ENCODE measurements at places on chromosomes 4 and X.

- DNase-seq = no peak
Measured at GRCh38 chr4:105305019-105305836, 158.6 kb downstream of the TET2 start.

- DNase-seq = no peak
Measured at GRCh38 chr4:74319470-74319869, 11.2 kb downstream of the EPGN start.

DNA sequence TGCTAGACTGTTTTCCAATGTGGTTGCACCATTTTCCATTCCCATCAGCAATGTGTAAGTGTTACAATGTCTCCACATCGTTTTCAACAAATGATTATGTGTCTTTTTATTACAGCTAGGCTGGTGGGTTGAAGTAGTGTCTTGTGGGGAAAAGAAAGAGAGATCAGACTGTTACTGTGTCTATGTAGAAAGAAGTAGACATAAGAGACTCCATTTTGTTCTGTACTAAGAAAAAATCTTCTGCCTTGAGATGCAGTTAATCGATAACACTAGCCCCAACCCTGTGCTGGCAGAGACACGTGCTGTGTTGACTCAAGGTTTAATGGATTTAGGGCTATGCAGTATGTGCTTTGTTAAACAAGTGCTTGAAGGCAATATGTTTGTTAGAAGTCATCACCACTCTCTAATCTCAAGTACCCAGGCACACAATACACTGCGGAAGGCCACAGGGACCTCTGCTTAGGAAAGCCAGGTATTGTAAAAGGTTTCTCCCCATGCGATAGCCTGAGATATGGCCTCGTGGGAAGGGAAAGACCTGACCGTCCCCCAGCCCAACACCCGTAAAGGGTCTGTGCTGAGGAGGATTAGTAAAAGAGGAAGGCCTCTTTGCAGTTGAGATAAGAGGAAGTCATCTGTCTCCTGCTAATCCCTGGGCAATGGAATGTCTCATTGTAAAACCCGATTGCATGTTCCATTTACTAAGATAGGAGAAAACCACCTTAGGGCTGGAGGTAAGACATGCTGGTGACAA lies 23.0 kb upstream of the UGT2B15 start:
- no peak for DNase-seq

- peak; percentile 58 for DNase-seq
Measured at GRCh38 chr4:38867478-38868058, at the start of gene FAM114A1. FAM114A1 (plus strand) TSS chr4:38867806; CDS start chr4:38878079, 10,273 bp downstream.

GRCh38 chrX:79330022-79330421 lies 37.1 kb downstream of the ITM2A start:
- no peak for DNase-seq

DNA sequence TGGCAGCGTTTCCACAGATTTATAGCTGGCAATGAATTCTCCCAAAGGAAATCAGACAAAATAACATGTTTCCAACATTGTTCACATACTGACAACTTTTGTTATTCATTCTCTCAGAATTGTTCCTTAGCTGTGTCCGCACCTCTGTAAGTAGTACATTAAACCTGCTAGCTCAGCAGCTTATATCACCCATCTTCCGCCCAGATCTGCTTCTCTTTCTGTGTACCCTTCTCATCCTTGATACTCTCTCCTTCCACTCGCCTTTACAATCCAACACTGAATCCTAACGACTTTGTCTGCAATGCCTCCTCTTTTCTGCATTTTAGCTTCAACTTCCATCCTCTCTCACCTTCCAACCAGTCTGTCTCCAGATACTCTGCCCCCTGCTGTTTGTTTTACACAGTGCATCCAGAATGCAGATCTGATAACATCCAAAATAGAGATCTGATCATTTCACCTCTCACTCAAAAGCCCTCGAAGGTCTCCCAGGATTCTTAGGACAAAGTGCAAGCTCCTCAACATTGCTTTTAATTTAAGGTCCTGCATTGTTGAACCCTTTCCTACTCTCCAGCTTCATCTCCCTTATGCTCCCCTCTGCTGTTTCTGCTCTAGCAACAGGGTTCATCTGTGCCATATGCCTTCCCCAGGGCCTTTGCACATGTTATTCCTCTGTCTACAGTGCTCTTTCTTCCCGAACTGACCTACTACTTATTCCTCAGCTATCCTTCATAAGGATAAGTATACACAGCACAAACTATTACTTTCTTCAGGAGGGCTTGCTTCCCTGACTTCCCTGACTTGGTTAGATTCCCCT lies 67.3 kb upstream of the VBP1 start:
- peak; percentile 3 for DNase-seq

- DNase-seq = no peak
Measured at GRCh38 chr4:8028884-8029568, 89.4 kb upstream of the AFAP1 start.

GRCh38 chrX:68794461-68794860 lies 34.4 kb upstream of the EFNB1 start:
- no peak for DNase-seq

GRCh38 chr4:2862528-2862927 lies 18.9 kb downstream of the ADD1 start:
- DNase-seq = no peak

DNA sequence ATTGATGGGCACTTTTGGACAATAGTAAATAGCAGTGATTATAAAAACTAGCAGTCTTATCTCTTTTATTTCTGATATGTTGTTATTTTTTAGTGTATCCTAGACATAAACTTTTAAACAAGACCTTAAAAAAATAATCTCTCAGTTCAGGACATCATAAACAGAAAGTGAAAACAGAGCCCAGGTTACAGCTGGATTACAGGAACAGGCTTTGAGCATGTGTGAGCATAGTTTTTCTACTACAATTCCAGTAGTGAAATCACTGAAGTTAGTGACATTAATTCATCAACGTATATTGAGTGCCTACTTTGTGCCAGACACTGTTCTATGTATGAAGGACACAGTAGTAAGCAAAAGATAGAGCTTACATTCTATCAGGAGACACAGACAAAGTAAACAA lies 16.9 kb downstream of the TRIM75 start:
- DNase-seq = no peak

DNA sequence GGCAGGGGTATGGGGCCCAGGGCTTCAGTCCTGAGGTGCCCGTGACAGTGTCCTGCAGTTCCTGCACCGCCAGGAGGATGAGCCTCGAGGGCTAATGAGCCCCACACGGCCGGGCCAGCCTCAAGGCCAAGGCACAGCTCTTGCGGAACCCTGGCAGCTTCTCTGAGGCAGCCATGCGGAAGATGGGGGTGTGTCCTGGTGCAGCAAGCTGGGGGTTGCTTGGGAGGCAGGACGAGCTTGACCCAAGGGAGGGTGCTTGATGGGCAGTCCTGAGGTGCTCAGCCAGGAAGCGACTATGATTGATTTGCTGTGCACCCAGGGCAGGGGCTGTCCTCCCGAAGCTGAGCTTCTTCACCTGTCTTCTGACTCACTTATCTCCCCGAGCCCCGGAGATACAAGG lies 9.1 kb upstream of the FGFR3 start:
- peak; percentile 19 for DNase-seq

GRCh38 chrX:25020905-25021449 lies 5.2 kb upstream of the ARX start:
- DNase-seq = peak; percentile 73

DNA sequence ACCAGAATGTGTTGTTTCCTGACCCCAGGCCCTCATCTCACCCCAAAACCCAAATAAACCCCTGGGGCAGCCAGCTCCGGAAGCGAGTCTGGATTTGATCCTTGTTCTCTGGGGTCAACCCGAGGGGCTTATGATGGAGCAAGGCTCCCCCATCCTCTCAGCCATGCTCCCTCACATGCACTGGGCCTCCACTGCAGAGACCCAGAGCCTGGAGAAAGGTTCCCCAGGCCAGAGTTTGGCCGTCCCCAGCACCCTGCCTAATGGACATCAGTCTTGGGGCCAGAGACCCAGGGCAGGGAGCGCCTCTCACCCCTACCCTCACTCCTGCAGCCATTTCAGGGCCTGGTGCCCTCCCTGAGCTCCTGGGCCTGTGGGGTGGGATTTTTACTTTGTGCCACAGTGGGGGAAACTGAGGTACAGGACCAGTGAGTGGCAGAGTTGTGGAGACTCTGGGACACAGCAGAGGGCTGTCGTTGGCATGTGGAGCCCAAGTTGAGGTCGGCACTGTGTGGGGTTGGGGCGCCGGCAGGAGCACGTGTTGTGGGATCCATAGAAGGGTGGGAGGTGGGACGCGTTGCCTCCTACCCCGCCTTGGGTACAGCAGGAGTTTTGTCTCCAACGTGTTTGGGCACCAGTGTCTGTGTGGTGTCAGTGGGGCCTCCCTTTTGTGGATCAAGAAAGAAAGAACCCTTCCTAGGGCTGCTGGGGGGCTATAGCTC lies 3.6 kb downstream of the FGFR3 start:
- no peak for DNase-seq

GRCh38 chr4:48127231-48127630 lies 6.8 kb downstream of the TXK start:
- no peak for DNase-seq

GRCh38 chrX:129696463-129697155 lies 41.9 kb upstream of the APLN start:
- no peak for DNase-seq

- DNase-seq = no peak
Measured at GRCh38 chr4:188444500-188444899, 305.3 kb downstream of the TRIML1 start.

Data from retina (tissue), 1 donor.